ENCODE measurements at places on chromosomes 2 and 18.

GRCh38 chr2:60104514-60105505, 448.6 kb downstream of the BCL11A start:
- no peak for DNase-seq

DNA sequence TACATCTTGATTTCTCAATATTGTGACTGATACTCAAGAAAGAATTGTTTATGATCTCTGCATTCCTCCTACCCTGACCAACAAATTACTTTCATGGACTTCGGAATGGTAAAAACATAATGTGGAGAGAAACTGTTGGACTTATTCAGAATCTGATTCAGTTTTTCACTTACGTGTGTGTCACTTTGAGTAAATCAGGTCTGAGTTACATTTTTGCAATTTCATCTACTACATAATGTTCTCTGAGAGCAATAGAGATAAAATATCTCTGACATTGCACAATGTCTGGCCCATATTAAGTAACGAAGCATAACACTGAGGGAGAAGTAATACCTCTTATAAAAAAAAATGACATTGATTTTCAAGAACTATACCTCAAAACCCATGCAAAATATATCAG, 1337.9 kb upstream of the CHAC2 start:
- DNase-seq = no peak

GRCh38 chr18:5728531-5728930, 166.8 kb downstream of the TMEM200C start:
- no peak for DNase-seq

- DNase-seq = no peak
Observed at GRCh38 chr2:3265471-3265870, 112.1 kb downstream of the EIPR1 start.

GRCh38 chr2:102527086-102527485, 54.1 kb downstream of the SLC9A4 start:
- no peak for DNase-seq

- DNase-seq = no peak
Observed at GRCh38 chr2:45104429-45104828, 95.2 kb upstream of the SIX2 start.

DNA sequence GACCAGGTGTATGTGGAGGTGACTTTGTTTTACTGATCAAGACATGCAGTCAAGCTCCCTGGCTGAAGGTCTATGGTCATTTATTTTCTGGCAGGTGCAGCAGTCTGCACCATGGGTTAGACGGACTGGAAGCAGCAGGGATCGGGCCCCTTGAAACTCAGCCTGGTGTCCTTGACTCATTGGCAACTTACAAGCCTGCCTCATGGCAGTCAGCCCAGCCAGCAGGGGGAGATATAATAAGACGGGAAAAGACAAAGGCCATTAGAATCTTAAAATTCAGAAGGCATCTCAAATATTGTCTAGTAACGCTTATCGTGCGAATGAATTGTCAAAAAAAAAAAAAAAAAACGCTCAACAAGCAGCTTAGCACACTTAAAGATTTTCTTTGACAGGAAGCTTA, 308.2 kb downstream of the EN1 start:
- DNase-seq = no peak

DNA sequence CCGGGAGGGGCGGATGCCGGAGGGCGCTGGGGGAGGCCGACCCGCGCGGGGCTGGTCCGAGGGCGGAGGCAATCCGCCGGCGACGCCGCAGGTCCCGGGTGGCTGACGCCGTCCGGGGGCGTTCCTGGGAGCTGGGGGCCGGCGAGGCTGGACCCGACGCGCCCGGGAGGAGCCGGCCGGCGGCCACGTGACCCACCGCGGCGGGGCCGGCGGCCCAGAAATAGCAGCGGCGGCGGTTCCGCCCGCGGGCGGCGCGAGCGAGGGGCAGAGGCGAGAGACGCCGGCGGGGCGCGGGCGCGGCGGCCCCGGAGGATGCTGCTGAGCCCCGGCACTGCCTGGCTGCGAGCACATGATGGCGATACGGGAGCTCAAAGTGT, at the start of gene RAB31:
TSS of gene RAB31 (plus strand) at position 245 of the 377 bp plus-strand sequence. CDS start at position 350, 105 bp downstream.
- no peak for DNase-seq

- DNase-seq = no peak
Observed at GRCh38 chr18:77039196-77040130, 93.1 kb downstream of the MBP start.

DNA sequence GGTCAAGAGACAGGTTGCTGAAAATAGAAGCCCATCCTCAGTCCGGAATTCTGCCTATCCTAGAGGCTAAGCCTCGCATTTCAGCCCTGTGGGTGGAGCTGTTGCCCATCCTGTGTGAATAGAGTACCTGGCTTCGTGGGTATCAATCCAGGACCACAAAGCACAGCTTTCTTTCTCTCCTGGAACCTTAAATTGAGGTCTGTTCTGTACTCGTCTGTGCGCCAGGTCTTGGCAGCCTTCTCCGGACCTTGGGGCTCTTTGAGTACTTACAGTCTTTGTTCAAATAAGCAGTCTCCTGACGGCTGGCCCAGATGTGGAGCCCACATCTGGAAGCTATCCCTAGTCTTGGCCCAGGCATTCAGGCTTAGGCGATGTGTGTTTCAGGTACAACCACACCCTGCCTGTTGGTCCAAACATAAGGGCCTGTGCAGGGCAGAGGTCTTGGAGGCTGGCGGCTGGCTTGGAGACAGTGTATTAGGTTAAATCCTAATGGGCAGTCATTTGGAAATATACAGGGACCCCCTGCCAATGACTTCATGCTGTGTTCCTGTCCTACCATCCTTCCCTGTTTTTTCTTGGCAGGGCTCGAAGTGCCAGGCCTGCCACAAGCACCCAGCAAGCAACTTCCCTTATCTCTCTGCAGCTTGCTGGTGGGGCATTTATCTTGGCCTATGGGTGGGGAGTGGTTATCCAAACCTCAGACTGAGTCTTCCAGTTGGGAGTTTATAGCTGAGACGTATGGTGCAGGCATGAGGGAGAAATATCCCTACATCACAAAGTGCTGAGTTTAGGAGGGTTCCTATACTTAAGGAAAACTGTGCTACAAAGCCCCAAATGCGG, 294.1 kb downstream of the BCL2 start:
- no peak for DNase-seq

GRCh38 chr18:74234326-74235171, 57.2 kb downstream of the CYB5A start:
- DNase-seq = no peak

DNA sequence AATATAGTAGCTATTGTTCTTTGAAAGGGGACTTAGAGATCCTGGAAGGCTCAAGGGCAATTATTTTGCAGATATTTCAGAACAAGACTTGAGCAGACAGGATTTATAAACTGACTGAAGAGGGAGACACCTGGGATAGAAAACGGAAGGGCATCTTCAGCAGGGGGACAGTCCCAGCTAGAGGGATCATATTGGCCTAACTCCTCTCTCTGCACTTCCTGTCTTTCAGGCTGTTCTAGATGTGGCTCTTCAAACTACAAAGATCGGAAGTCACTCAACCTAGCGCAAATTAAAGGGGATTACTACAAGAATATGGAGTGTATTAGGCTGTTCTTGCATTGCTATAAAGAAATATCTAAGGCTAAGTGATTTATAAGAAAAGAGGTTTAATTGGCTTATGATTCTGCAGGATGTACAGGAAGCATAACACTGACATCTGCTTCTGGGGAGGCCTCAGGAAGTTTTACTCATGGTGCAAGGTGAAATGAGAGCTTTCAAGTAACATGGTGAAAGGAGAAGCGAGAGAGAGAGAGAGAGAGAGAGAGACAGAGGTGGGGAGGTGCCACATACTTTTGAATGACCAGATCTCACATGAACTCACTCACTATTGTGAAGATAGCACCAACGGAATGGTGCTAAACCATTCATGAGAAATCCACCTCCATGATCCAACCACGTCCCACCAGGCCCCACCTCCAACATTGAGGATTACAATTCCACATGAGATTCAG, 5.3 kb upstream of the CTIF start:
- no peak for DNase-seq

- DNase-seq = no peak
Observed at GRCh38 chr2:239013678-239013976, 165.7 kb downstream of the TWIST2 start.

DNA sequence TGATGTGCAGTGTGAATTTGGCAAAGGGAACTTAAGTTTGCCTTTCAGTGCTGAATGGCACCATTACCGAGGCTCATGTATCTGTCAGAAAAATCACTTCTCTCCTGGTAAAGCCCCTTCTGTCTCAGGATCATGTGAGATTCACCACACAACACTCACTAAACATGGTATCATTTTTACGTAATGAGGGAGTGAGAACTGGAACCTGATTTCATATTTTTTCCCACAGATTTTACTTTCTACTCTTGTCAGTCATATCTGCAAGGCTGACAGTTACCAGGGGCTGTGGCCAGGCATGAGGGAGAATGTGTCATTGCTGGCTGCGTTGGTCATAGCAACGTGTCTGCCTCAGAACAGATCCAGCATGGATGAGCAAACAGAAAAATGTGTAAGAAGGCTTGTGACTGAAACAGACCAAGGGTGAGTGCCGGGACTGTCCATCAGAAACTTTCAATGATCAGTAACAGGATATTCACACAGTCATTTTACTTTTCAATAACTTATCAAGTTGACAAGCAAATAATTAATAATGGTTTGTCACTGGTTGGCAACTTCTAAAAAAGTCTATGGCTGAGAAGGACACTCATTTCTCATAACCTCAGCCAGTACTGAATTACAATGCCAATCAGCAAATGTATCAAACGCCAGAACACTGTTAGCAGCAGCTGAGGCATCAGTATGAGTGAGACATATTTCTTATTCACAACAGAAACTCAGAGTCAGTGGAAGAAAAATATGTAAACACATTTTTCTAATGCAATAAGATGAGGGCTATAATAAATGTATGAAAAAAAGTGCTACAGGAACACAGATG, 100.5 kb downstream of the CDC42EP3 start:
- peak; percentile 59 for DNase-seq

DNA sequence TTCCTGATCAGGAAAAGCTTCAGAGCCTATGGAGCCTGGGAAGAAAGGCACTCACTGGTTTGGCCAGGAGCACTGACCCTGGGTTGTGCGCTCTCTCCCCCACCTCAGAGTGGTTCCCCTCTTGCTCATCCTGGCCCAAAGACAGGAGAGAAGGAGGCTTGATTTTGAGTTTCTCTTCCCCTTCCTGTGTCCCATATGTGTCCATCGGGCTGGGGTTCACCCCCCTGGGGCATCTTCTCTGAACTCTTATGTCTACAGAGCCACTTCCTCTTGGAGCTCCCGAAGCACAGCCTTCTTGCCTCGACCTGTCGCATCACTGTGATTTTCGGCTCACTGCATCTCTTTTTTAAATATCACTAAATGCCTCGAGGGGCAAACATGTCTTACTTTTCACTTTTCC, 692.3 kb downstream of the RNF144A start:
- no peak for DNase-seq

DNA sequence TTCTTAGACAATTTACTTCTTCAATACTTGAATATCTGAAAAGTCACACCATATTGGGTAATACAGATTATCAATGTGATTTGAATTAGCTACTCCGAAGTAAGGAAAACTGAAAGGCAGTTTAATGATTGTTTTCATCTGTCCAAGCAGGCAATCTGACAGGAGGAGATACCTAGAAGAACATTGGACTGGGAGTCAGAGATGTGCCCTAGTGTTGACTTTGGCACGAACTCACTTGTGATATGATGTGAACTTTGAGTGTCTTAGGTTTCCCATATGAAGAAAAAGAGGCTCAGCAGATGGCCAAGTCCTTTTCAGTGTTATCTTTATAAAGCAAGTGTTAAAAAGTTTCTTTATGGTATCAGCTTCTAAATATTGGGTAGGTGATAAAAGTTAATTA, 287.1 kb downstream of the MTX2 start:
- DNase-seq = no peak

- no peak for DNase-seq
Observed at GRCh38 chr2:234978466-234979203, 26.8 kb downstream of the SH3BP4 start.

GRCh38 chr2:22626621-22627020, 758.4 kb upstream of the KLHL29 start:
- DNase-seq = no peak

DNA sequence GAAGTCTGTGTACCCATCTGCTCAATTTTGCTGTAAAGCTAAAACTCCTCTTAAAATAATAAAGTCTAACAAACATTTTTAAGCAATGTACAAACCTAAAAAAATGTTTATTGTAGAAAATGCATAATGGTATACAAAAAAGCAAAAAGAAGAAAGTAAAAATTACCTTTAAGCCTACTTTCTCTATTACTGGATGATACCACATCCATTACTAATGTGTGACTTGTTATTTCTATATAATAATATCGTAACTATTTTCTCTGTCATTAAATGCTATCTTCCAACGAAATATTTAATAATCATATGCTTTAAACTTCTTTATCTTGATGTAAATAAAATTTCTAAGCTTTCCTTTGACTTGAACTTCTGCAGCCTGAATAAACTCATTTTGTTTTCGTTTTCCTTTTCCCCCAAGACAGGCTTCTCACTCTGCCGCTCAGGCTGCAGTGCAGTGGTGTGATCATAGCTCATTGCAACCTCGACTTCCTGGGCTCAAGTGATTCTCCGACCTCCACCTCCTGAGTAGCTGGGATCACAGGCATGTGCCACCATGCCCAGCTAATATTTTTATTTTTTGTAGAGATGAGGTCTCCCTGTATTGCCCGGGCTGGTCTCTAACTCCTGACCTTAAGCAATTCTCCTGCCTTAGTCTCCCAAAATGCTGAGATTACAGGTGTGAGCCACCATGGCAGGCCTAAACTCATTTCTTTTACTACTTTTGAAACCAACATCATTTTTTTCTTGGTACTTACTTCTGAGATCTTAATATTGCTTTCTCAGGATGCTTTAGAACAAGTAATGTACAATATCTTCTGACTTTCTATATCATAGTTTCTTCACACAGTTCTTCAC, 18.1 kb upstream of the DNAH7 start:
- DNase-seq = no peak

DNA sequence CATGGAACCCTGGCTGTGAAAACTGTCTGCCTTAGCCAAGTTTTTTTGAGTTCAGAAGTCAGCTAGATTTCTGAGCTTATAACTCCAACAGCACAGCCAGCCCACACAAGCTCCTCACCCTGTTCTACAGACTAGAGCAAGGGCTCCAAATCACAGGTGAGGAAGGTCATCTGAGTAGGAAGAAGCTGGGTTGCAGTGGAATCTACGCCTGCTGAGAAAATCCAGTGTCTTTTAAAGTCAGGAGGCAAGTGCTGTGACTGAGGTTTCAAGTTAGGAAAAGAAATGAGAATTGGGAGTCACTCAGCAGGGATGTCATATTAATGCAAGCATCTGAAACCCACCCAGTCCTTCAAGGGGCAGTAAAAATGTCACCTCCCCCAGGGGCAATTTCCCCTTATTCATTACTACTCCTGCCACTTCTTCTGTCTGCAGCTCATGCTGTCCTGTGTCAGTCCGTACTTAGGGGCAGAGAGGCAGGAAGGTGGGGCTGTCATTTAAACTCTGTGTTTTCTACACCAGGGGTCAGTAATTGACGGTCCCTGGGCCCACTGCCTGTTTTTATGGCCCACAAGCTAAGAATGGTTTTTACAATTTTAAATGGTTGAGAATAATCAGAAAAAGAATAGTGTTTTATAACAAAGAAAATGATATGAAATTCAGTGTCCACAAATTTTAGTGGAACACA, 551.1 kb downstream of the BCL11A start:
- DNase-seq = no peak

- DNase-seq = no peak
Observed at GRCh38 chr2:64770137-64770780, 116.5 kb upstream of the SERTAD2 start.
